ENCODE measurements at places on chromosomes 4 and X. TPM values are rescaled to one million over a fixed set of nuclear protein-coding genes. Genes with fewer than 3 reads are reported as not detected.

The EDA2R gene
- total RNA-seq, result 6.3 TPM

The TIGD2 gene
- total RNA-seq, result 2.1 TPM

The RHOXF2B gene
- total RNA-seq, result not detected

The NPY2R gene
- total RNA-seq, result not detected

The SSX2B gene
- not detected for total RNA-seq

The PPP2R2C gene
- 0.66 TPM for total RNA-seq

The MAGEB17 gene
- total RNA-seq, result 0.19 TPM

The PHKA2 gene
- 12.7 TPM for total RNA-seq

Measured in endothelial cell of coronary artery (primary cell).